ENCODE measurements at places on chromosomes 5 and 9.

GRCh38 chr5:83568186-83568585, 96.6 kb downstream of the VCAN start:
- no peak for DNase-seq

- no peak for DNase-seq
Observed at GRCh38 chr5:170302653-170303501, 5.3 kb upstream of the LCP2 start.

GRCh38 chr5:28961816-28962215, 1923.4 kb upstream of the CDH9 start:
- DNase-seq, result no peak

GRCh38 chr5:14165375-14166106, 22.4 kb downstream of the TRIO start:
- DNase-seq, result no peak

GRCh38 chr5:143279698-143280097, 123.8 kb downstream of the NR3C1 start:
- no peak for DNase-seq

DNA sequence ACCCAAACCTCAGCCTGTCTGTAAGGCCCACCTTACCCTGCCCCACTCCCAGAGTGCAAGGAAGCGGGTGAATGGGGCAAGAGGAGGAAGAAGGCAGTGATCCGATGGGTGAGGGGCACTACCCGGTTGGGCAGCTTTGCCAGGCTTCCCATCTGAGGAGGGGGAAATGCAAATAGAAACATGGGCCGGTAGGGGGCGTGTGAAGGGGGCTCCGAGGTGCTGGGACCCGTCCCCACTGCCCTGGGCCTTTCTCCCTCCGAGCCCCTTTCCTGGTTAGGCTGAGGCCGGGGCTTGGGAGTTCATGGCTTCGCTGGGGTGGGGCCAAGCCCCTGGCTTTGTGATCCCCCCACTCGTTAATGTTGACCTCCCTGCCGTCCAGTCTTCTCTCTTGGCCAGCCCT, 23.6 kb upstream of the MYORG start:
- DNase-seq, result no peak

Data from stimulated activated CD8-positive, alpha-beta memory T cell treated with anti-CD3 and anti-CD28 coated beads, Interleukin-15, amount 100 ng/mL, for 48 hours (primary cell).